Cortex of kidney (tissue), 1 donor: ENCODE measurements at places on chromosomes 1 and 21.

- no peak for DNase-seq
Observed at GRCh38 chr1:30908316-30908695, 252 bp downstream of the SDC3 start.

DNA sequence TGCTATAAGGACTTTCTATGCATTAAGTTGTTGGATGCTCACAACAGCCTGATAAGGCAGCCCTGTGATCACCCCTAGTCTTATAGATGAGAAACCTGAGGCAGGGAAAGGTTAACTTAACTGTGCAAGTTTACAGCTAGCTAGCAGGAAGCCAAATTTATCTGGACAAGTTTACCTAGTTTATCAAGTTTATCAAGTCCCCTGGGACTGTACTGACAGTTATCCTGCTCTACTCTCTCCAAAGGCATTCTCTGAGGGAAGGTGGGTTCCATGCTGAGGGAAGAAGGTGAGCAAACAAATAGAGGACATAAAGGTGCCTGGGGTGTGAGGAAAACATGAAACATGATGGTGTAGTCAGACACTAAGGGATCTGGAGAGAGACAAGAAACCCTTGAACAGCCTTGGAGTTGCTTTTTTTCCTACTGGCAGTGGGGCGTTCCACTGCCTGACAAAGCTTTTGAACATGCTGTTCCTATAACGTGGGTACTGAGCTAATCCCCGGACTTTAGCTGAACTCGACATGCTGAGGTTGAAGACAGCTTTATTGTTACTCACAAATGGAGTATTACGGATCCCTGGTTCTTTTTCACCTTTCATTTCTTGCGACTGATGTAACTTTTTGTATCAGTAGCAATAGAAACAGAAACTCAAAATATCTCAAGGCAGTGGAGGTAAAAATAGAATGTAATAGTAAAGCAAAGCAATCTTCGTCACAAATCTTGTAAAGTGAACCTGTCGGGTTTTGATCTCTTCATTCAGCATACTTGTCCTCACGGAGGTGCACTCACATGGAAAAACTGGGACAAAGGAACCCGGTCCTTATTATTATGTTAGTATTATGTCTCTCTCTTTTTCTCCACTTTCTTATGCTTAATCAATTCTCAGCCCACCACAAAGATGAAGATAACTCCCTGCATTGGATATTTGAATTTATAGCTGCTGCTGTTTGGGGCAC, 42.4 kb upstream of the ESRRG start:
- no peak for DNase-seq

DNA sequence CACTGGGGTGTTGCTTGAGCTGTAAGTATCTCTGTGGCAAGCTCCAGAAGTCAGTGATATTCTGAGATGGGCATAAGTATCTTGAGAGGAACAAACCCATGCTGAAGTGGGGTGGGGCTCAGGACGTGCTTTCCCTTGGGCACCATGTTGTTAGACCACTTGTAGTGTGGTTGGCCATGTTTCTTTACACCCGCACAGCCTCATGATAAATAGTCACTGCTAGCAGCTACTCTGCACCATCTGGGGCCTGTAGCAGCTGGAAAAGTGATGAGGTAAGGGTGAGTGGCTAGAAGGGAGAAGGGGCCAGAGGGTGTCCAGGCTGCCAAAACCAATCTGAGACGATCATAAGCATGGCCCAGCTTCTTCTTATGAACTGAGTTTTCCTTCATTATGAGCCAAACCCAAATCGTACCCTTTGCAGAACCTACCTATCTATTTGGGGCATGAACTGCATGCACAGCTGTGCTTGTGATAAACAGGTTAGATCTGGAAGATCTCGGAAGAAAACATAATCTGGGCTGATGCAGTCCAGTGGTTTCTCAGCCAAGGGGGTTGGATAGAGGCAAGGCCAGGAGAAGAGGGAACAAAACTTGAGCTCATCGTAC, 91.9 kb upstream of the IRF2BP2 start:
- no peak for DNase-seq

DNA sequence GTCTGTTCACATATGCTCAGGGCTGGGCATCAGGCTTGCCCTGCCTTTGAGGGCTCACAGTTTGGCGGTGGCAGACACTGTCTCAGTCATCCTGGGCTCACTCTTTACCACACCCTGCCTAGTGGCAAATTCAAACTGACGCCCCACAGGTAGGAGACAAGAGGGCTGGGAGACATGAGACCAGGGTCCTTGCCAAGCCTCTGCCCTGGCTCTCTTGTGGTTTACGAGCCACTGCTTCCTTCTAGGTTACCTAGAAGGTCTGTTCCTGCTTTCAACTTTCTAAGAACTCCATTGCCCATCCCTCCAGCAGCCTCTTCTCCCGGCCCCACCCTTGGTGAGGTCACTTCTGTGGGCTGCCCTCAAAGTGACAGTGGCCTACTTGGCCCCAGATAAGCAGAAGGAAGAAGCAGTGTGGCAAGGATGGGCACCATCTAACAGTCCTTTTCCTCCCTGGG, 10.5 kb downstream of the KIF21B start:
- DNase-seq = no peak

- no peak for DNase-seq
Observed at GRCh38 chr1:234519506-234519905, 40.5 kb upstream of the TARBP1 start.

GRCh38 chr1:37031871-37032270, 2.4 kb downstream of the GRIK3 start:
- no peak for DNase-seq

DNA sequence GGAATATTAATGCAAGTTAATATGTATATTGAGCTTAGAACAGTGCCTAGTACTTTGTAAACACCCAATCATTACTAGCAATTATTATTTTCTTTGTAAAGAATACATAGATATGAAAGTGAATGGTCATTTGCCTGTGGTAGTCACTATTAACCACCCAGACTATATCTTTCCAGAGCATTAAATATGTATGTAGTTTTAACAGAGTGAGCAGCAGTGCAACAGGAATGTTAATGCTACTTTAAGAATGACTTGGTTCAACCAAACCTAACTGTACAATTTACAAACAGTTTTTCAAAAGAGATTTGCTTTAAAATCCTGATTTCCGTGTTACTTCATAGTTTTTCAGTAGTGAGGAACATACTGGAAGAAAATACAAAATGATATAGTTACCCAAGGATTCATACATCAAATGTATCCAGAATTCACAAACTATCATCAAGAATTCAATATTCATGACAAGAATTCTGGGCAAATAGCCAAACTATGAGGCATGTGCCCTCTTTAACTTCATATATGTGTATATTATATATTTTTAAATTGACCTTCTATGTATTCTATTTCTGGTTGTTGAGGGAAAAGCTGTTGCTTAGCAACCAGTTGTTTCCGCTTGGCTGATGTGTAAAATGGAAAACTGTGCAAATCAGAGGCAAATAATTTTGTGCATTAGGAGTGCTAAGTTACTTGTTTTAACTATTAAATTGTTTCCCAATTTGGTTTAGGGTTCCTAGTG, 34.9 kb upstream of the IVNS1ABP start:
- no peak for DNase-seq

DNA sequence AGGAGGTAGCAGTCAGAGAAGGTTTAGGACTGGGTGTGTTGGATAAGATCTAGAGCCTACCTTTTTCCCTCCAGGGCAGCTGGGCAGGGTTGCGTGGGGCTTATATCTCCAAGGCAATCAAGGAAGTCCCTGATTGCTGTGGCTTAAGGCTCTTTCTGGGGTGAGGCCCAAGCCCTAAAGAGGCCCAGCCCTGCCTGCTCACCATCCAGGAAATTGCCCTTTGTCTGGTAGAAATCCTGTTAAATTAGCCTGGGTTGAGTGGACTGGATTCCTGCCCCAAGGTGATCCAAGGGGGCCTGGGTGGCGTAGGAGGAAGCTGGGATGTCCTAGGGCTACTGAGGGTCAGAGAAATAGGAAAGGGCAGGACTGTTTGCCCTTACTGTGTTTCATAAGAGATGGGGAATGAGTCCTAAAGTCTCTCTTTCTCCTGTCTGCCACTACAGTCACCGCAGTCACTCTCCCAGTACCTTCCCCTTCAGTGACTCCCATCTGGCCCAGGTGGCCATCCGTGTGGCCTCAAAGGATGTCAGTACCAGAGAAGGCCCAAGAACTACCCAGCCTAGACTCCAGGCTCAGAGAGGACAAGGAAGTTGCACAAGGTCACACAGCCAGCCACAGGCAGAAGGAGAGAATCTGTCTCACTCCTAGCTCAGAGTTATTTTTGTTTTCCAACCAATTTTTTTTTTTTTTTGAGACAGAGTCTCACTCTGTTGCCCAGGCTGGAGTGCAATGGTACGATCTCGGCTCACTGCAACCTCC, 25.8 kb downstream of the MFSD2A start:
- no peak for DNase-seq

DNA sequence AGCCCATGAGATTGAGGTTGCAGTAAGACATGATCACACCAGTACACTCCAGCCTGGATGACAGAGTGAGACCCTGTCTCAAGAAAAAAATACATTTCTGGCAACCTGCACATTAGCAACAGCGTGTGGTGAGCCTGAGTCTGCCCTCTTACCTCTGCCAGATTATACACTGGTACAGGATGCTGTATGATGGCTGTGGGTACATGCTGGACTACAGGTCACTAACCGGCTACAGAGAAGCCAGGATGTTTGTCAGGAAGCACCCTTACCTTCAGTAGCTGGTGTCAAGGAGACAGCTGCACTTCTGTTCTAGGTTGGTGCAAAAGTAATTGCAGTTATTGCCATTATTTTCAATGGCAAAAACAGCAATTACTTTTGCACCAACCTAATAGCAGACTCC, 575.7 kb downstream of the NPHP4 start:
- no peak for DNase-seq

DNA sequence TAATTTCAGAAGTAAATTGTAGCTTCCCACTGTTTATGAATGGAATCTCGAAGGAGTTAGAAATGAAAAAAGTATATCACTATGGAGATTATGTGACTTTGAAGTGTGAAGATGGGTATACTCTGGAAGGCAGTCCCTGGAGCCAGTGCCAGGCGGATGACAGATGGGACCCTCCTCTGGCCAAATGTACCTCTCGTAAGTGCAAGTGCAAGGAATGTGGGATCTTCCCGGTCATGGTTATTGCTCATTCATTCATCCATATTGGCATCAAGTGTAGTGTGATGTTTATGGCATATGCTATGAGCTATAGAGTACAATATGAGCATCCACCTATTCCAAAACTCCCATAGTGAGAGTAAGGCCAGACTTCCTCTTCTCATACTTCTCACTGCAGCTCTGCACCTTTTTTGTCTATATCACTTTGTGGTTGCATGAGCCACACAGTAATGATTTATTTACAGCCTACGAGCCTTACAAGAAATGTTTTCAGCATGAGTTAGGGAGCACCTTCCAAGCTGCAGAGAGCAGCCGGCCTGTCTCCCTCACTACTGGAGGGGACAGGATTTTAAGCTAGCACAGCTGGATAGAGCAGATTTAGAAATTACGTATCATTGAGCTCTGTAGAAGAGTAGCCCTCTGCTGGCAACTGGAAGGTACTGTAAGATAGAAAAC, 24.9 kb upstream of the CR1L start:
- no peak for DNase-seq

DNA sequence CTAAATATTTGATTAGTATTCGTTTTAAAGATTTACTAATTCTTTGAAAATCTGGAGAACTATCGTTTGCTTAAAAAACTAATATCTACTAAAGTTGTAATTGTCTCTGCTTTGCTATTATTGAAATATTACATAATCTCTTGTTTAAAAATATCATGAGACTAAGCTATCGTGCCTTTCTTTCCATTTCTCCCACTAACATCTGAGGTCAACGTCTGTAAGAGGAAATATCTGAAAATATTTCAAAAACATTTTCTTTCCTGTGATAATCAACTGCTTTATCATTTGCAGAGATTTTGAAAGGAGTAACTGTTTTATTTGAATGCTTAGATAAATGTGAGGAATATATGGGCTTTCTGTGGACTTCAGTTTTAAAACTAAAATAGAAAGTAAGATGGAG, 694.1 kb downstream of the USP25 start:
- DNase-seq = no peak
